Stimulated activated CD4-positive, alpha-beta T cell treated with anti-CD3 and anti-CD28 coated beads, TNF-alpha, amount 100 ng/mL, for 4 hours (primary cell): ENCODE measurements at places on chromosomes 7 and 10.

DNA sequence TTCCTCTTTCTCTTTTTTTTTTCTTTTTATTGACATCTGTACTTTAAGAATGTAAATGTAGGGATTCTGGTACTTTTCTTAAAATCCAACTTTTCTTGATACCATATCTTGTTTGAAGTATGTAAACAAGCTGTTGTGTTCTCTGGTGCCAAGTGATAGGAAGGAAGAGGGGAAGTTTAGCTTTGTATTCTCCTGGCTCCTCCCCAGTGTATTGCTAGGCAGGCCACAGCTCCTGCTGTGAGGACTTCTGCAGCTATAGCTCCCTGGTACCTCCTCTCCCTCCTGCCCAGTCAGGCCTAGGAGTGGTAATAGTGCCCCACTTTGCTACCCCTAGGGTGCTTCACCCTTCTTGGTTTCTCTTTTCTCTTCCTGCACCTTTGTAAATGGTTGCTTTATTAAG, 45.3 kb upstream of the SP8 start:
- DNase-seq: no peak

DNA sequence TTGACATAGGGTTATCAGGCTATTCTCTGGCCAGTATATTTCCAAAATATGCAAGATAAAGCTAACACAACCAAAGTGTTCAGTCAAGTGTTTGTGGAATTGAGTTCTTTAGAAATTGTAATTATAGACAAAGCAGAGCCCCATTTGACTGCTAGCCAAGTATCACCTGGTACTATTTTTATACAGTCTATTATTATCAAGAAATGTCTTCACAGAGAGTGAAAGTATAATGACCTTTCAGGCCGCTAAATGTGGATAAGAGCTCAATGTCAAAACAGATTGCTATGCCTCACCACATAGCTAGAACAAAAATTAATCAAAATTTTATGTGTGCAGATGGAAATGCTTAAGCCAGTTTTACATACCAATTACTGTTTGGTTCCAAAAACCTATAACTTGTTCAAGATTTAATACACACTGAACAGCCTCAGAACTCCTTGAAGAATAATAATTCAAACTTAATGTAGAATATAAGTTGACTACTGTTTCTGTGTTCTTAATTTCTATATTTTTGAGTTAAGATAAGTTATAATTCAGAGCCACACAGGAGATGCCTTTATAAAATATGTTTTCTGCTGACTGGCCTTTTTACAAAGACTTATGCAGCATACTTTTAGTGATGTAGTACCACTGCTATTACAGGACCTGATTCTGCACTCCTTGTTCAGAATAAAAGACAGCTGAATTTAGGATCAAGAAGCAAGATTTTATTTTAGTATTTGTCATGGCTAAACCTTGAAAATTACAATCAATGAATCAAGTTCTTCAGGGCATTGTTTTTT, 31.0 kb downstream of the PRPS1L1 start:
- DNase-seq: no peak

GRCh38 chr7:2566890-2567678, 8.3 kb downstream of the IQCE start:
- no peak for DNase-seq

DNA sequence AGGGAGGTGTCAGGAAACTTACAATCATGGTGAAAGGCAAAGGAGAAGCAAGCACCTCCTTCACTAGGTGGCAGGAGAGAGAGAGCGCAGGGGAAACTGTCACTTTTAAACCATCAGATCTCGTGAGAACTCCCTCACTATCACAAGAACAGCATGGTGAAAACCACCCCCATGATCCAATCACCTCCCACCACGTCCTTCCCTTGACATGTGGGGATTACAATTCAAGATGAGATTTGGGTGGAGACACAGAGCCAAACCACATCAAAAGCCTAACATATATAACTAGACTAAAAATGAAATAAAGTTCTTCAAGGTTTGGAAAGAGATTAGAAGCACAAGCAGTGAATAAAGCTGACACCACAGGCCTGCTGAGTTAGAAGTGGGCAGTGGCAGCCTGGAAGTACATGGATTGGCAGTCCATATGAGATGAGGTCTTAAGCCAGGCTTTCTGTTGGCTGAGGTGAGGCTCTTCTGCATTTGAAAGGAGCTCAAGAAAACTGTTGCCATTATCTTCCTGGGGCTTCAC, 96.4 kb upstream of the MDFIC start:
- no peak for DNase-seq

GRCh38 chr7:127976738-127977120, 54.5 kb downstream of the LRRC4 start:
- DNase-seq: no peak

GRCh38 chr7:71290452-71290851, 158.5 kb downstream of the GALNT17 start:
- no peak for DNase-seq

DNA sequence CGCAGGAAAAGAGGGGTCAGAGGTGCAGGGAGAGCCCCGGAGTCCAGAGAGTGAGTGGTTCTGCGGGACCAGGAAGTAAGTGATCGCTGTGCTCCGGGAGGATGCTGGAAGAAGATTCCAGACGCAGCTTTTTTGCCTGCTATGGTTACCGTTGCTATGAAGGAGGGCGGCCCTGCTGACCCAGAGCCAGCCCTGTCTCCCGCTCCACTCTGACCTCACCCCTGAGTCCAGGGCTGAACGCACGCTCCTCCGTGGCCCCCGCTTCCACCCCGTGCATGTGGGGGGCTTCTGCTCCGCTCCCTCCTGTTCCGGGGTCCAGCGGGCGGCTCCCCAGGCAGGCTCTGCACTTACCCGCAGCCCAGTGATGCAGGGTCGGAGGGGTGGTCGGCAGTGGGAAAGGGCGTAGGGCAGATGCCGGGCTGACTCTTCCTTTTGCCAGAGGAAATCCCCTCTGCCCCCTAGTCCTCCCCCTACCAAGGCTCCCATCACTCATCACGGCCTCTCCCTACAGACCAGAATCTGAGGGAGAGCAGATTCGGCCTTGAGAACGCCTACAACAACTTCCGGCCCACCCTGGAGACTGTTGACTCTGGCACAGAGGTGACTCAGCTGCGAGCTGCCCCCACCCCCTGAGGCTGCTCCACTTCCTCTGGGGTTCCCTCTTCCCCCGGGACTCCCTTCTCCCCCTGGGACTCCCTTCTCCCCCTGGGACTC, 2.7 kb upstream of the MUC17 start:
- DNase-seq: peak; percentile 35

GRCh38 chr10:98041352-98042043, 11.1 kb upstream of the CRTAC1 start:
- no peak for DNase-seq

DNA sequence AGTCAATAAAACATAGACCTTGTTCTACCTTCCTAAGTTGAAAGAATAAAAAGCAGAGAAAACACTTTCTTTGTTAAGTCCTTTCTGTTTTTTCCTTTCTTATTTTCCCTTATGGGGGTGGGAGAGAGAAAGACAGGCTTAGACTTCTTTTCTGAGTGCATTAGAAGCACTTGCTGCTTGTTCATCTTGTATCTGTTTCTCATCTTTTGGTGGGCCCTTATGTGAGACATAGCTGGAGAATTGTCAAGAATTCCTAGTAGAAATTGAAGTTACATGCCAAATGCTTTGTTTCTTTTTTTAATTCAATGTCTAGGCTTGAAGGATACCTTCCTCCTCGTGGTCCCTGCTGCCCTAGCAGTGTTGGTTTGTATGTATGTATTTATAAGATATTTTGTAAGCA, 6.7 kb downstream of the EIF4EBP2 start:
- DNase-seq: no peak

GRCh38 chr10:104735757-104736391, 94.8 kb downstream of the SORCS3 start:
- no peak for DNase-seq

- DNase-seq: no peak
Observed at GRCh38 chr10:114871379-114871778, 49.8 kb downstream of the FHIP2A start.

- DNase-seq: no peak
Observed at GRCh38 chr7:77338260-77338659, 77.9 kb downstream of the GSAP start.

DNA sequence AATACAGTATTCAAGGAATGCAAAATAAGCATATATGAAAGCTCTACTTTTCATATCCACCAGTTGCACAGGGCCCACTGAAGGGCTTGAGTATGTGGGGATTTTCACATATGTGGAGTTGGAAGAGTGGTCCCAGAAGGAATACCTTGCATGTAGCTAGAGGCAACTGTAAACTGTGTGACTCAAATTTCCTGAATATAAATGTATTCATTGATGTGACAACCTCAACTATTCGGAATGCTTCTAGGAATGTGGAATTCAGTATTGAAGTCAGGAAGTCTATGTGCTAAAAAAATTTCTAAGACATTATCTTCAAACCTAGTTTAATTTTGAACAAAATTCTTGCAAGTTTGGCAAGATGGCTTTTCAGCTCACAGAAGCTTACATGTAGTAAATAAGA, 695.5 kb upstream of the SEMA3D start:
- no peak for DNase-seq

DNA sequence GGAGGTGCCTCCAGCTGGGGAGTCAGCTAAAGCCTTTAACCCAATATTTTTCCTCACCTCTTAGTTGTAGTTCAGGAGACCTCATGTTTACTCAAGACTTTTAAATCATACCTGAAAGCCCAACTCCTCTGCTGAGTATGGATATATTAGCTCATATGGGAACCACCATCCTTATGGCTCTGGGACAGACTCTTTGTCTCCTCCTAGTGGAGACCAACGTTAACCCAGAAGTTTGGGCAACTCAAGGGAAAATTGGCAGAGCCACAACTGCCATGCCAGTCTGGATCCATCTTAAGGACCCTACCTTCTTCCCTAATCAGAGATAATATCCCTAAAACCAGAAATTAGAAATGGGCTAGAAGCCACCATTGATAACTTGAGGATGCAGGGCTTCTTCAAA, 80.8 kb downstream of the TMEM106B start:
- no peak for DNase-seq

DNA sequence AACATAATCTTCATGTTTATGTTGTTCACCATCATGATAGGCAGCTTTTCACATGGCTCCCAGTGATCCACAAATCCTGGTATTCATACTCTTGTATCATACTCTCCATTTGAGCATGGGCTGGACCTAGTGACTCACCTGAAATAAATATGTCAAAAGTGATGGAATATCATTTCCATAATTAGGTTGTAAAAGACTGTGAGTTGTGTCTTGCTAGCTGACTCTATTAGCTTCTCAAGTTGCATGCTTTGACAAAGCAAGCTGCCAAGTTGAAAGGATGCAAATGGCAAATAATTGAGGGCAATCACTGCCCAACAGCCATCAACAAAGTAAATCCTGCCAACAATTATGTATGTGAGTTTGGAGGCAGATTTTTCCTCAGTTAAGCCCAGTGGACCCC, 300.4 kb downstream of the AHR start:
- no peak for DNase-seq

GRCh38 chr10:32970910-32971309, 12.9 kb upstream of the ITGB1 start:
- no peak for DNase-seq

DNA sequence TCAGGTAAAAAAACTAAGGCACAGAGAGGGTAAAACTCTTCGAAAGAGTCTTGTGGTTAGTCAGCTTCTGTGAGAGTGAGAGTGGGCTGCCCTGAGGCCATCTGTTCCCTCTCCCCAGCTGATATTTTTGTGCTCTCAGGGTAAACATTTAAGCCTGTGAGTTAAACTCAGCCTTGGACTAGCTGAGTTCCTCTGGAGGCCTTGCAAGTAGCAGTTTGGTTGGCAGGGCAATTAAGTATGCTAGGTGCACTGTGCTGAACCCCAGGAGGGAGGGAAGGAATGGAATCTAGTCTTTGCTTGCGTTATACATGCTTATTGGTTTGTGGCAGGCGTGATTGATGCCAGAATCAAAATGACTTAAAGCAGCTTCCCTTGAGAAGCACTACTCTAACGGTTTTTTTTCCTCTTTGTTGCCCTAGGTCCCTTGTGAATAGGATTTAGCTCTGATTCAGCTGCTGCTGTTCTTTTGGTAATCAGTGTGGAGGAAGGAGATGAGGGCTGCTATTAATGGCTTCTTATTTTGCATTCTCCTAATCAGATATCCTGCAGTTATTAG, 140.2 kb downstream of the AUTS2 start:
- DNase-seq: no peak

DNA sequence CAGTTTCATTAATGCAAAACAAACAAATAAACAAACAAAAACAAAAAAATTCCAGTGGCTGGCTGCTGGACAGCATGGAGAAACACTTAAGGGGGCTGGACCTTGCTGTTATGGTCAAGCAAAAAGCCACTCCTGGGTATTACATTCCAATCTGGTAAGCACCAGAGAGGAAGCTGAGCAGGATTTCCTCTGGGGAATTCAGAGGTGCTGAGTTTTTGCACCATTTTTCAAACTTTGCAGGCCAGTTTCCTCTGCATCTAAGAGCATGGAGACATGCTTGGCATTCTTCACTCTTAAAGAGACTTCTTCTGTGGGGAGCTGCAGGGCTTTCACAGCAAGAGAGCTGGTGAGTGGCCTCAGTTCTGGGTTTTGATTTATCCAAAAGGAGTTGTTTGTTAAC, 84.5 kb downstream of the FZD1 start:
- no peak for DNase-seq

GRCh38 chr7:145151676-145152075, 315.8 kb upstream of the TPK1 start:
- no peak for DNase-seq

DNA sequence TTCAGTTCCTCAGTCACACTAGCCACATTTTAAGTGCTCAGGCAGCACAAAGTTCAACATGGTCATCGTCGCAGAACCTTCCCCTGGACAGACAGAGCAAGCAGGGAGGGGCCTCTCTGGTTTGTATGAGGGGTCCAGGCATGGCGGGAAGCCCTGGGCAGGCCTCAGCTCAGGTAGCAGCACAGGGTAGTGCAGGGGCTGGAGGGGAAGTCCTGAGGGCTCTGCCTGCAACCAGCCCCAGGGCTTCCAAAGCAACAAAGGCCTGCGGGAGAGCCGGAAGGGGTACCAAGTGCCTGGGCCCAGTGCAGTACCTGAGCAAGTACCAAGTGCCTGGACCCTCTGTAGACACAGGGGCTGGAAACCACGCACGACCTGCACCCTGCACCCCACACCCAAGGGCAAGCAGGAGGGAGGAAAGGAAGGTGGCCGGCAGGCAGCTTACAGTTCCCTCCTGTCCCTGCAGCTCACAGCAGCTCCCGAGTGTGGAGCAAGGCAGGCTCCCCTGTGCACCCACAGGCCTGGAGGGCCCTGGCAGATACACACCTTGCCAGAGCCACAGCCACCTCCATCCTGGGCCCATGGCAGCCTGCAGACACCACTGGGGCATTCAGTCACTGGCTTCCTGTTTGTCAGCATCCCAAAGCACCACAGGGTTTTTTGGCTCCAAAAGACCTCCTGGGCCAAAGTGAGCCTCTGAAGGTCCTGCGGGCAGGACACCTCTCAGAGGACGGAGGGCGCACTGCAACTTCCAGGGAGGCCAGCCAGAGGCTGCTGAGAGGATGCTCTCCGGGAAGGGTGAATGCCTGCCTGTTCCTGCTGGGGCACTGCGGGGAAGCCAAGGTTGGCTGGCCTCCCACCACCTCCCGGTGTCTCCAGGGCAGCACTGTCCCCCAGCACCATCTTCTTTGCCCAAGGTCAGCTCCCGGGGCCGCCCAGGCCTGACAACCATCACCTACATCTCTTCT, 6.5 kb upstream of the RET start:
- DNase-seq: no peak

- no peak for DNase-seq
Observed at GRCh38 chr10:90276894-90277475, 575.6 kb downstream of the KIF20B start.
